ENCODE measurements at places on chromosomes 2 and 18. TPM values are rescaled to one million over a fixed set of nuclear protein-coding genes. Genes with fewer than 3 reads are reported as not detected.

GRCh38 chr2:240325016-240326007 lies 110.2 kb upstream of the GPC1 start:
- H3K27ac ChIP-seq: no peak overlapping the region
- peaks cover 38% of the 10 kb centered on the region for H3K27me3 ChIP-seq
- ATAC-seq: no peak

GRCh38 chr2:240362216-240362755 lies 73.2 kb upstream of the GPC1 start:
- no peaks in the 10 kb centered on the region for H3K27me3 ChIP-seq
- H3K27ac ChIP-seq: no peak overlapping the region
- no peak for ATAC-seq
- H3K36me3 ChIP-seq: no peaks in the 10 kb centered on the region
- H3K4me1 ChIP-seq: peaks cover 16% of the 10 kb centered on the region

- H3K4me3 ChIP-seq: no peak overlapping the region
- no peak for ATAC-seq
- peaks cover 93% of the 10 kb centered on the region for H3K27me3 ChIP-seq
Measured at GRCh38 chr18:37567994-37568359, 2.4 kb upstream of the CELF4 start.

DPP10 gene
- 1.9 TPM for total RNA-seq

- ATAC-seq: no peak
- H3K27ac ChIP-seq: no peak overlapping the region
- no peaks in the 10 kb centered on the region for H3K36me3 ChIP-seq
- no peaks in the 10 kb centered on the region for H3K4me1 ChIP-seq
- no peaks in the 10 kb centered on the region for H3K27me3 ChIP-seq
- no peak overlapping the region for H3K4me3 ChIP-seq
Measured at GRCh38 chr18:30886998-30887397, 155.5 kb downstream of the DSC3 start.

GAD1 gene
- not detected for total RNA-seq

GRCh38 chr2:143347901-143348414 lies 218.7 kb downstream of the ARHGAP15 start:
- no peak overlapping the region for H3K27ac ChIP-seq
- H3K4me3 ChIP-seq: no peak overlapping the region
- H3K27me3 ChIP-seq: no peaks in the 10 kb centered on the region
- H3K4me1 ChIP-seq: no peaks in the 10 kb centered on the region
- no peak for ATAC-seq
